Urinary bladder (tissue), 4 donors: ENCODE measurements at places on chromosomes 12 and 14.

GRCh38 chr14:87170179-87170578, 822.8 kb downstream of the GALC start:
- no peak for DNase-seq

GRCh38 chr12:128381946-128382345, 115.0 kb downstream of the TMEM132C start:
- DNase-seq, result no peak

- no peak for DNase-seq
Observed at GRCh38 chr14:71472356-71473340, 459.6 kb upstream of the RGS6 start.

GRCh38 chr12:108973629-108974152, 47.2 kb downstream of the SVOP start:
- no peak for DNase-seq

DNA sequence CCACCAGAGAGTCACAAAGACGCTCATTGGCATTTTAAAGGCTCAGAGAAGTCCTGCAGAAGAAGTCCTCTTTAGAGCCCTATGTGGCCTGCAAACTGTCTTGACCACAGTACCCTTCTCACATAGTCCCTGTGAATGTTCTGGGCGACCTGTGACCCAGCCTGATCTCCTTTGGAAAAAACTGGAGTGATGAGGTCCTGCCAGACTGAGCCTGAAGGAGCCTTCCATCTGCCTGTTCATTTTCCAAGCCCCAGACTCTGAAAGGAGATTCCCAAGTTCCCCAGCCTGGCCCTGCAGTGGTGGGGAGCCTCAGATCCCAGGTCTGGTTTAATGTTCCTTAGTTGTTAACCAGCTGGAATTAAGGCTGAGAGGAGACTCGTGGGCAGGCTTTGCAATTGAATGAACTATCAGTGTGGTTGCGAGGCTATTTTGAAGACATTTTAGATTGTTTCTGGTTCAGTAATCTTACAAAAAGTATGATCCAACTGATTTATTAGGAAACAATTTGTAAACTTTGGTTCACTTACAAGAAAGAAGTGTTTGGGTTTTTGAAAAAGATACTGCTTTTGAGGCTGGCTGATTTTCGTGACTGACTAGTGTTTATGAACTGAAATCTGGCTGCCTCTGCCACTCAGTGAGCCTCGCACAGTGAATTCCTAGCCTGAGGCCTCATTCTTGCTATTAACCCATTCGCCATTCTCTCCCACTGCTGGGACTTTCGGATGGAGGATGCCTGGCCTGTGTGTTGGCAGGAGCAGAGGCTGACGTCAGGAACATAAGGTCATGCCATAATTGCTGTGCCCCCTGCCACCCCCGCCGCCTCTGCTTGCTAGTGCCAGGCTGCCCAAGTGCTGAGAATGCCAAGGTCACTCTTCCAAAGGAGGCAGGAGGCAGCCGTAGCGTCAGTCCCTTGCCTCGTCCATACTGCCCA, 249.0 kb downstream of the CACNA1C start:
- no peak for DNase-seq

DNA sequence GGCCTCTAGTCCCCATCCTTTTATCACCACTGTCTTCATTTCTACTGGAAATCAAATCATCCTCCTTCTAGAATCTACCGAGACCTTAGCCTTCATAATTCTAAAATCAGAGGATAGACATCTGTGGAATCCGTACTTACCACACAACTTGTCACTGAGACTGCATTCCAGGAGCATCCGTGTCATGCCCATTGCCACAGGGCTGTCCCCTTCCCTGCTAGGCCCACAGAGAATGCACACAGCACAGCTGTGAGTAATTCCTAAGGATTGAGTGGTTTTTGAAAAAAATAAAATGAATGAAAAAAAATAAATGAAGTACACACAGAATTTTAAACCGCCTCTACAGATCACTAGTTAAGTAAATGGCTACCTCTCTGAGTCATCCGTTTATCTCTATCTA, 21.0 kb upstream of the MAGOHB start:
- no peak for DNase-seq

DNA sequence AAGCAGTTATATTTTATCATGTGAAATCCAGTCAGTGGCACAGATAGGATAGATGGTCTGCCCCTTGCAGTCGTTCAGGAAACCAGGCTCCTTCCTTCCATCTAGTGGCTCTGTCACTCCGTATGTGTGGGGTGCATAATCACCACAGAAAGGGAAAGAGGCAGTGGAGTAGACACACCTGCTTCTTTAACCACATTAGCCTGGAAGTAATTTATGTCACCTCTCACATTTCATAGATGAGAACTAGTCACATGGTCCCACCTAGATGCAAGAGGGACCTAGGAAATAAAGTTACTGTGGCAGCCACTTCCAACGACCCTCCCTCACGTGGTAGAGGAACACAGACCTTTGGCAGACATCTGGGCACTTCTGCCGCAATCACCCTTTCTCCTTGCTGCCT, 14.2 kb upstream of the RNU6-8 start:
- no peak for DNase-seq

DNA sequence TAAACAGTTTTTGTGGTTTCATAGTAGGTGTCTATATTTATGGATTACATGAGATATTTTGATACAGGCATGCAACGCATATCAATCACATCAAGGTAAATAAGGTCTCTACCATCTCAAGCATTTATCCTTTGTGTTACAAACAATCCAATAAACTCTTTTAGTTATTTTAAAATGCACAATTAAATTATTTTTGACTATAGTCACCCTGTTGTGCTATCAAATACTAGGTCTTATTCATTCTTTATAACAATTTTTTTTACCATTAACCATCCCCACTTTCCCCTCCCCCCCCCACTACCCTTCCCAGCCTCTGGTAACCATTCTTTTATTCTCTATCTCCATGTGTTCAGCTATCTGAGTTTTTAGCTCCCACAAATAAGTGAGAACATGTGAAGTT, 175.7 kb upstream of the FBXO33 start:
- no peak for DNase-seq

DNA sequence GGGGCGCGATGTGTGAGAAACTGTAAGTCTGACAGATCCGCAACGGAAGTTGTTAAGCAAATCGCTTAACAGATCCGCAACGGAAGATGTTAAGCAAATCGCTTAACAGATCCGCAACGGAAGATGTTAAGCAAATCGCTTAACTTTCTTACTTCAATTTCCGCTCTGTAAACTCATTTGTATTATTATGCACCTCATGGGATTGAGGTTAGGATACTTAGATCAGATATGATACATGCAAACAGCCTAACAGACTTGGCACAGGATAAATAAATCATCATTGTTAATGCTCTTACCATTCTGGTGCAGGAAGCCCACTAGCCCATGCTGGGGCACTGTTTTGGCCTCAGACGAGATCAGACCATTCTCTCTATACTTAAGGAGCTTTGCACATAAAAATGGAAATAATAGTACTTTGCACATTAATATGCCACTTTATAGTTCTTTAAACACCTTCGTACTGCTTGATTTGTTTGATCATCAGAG, 399 bp downstream of the NCAPD2 start:
- DNase-seq, result no peak

DNA sequence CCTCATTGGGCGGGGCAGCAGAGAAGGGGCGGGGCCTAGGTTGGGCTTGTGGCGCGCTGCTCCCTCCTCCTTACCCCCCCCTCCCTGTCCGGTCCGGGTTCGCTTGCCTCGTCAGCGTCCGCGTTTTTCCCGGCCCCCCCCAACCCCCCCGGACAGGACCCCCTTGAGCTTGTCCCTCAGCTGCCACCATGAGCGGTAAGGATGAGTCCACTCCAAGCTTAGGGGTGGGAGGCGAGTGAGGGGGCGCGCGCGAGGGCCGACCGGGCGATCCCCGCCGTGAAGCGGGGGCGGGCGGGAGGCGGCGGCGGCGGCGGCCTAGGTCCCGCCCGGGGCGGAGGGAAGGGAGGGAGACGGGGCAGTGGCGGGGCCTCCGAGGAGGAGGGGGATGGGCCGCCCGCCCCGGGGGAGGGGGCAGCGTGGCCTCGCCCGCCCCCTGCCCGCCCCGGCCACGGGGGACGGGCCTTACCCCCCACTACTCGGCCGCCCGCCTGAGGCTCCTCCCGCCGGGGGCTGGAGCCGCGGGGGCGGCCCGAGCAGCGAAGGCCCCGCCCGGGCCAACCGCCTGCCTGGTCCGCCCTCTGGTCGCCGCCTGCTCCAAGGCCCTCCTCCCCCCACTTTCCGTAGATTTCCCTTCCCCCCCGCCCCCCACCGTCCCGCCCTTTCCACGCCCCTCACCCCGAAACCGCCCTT, at the start of gene SP1:
Gene SP1 (plus strand): TSS at position 73 of the 690 bp plus-strand sequence. CDS start 116 bp downstream, at position 189.
- DNase-seq, result no peak

DNA sequence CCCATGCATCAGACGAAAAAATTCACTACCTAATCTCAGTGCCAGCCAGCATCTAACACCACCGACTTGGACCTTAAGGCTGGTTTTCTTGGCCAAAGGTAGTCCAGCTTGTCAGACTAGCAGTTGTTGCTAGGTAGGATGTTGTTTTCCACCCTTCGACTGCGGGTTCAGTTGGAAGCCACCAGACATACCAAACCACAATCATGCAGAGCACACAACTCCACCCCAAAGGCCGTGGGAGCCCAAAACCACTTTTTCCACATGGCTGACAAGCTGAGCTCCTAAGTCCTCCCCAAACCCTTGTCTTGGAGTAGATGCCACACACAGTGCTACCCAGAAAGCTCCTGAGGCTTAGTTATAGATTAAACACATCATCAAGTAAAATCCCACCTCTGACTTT, 46.8 kb downstream of the LRIG3 start:
- DNase-seq, result no peak

- no peak for DNase-seq
Observed at GRCh38 chr12:67436230-67436629, 167.1 kb downstream of the CAND1 start.

DNA sequence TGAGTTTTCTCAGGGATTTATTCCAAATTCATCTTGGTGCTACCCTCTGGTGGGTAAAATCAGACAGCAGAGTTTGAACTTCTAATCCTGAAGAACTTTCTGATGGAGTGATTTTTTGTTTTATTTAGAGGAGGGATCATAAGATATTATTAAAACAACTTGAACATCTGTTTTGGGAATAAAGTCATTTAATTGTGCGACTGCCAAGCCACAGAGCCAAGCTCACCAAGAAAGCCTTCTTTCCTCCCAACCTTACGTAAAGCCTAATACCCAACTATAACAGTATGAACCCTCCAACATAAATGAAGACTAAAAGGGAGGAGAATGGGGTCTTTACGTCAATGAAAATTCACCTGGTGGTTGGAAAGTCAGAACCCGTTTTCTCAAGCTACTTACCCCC, 205.5 kb upstream of the IGF1 start:
- DNase-seq, result no peak

DNA sequence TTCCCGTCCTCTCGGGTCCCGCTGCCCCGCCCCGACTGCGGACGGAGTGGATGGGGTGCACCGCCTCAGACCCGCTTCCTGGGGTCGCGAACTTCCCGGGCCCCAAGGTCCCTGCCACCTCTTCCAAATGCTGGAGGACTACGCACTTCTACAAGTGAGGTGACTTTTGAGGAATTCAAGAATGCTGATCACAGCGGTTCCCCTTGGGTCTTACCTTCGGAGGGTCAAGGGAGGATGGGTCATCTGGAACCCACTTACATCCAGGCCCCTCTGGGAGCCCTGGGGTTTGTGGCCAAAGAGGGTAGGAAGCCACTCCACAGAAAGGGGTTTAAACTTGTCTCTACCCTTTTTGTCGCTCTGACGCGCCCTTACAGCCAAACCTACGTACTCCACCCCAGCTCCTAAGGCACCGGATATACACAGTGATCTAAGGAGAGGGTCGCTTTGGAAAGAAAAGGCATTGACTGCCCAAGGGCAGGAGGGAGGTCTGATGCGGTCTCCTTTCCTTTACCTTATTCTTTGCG, 532 bp upstream of the PRKD1 start:
- no peak for DNase-seq

- no peak for DNase-seq
Observed at GRCh38 chr12:64611341-64612284, 1.3 kb downstream of the RASSF3 start.

DNA sequence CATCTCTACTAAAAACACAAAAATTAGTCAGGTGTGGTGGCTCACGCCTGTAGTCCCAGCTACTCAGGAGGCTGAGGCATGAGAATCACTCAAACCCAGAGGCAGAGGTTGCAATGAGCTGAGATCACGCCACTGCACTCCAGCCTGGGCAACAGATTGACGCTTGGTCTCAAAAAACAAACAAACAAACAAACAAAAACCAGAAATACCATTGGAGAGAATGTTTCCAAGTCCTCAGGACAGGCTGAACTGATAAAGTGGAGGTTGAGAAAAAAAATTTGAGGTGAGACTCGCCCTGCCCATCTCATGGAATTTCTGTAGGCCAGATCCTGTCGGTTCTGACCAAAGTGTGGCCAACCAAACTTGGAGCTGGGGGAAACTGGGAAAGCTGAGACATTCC, 30.6 kb upstream of the NFYB start:
- no peak for DNase-seq

DNA sequence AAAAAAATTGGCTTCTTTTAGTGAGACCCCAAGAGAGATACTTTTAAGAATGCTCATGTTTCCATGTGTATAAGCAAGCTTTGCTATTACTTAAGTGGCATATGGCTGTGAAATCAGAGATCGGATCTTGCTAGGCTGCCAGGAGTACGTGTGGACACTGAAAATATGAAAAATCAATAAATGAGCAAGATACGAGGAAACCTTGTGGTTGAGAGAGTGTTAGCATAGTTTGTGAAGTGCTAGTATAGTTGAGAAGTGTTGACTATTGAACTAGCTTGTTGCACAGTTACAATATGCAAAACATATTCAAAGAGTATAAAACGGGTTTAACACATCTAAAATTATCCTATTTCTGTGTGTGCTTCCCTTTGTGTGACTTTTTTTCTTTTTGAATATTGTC, 230.9 kb upstream of the NOVA1 start:
- DNase-seq, result no peak

DNA sequence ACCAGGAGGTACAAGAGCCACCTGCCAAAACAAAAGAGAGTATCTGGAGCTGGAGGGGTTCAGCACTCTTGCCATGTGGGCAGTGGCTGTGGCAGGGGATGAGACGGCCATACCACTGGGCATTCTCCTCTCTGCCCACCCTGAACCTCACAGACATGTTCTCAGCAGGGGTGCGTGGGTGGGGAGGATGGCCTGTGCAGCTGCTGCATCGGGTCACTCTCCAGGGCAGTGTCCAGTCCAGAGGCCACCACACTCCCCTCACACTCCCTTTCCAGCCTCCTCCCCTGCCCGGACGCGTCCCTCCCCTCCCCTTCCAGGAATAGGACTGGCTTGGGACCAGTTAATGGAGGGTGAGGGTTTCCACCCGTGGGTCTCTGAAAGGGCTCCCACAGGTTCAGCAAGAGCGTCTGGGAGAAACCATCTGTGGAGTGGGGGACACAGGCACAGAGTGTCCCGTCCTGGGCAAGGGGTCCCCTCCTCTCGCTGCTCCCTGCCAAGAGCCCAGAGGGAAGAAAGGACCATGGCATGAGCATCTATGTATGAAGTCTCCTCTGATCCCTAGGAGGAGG, 501 bp downstream of the C1R start:
- no peak for DNase-seq

GRCh38 chr12:51393676-51394545, 2.7 kb upstream of the GALNT6 start:
- no peak for DNase-seq

- DNase-seq, result no peak
Observed at GRCh38 chr12:11969437-11970154, 101.1 kb upstream of the BCL2L14 start.
